ENCODE measurements at places on chromosomes 1 and 21.

GRCh38 chr21:32099812-32100416 lies 178.9 kb downstream of the MIS18A start:
- DNase-seq: no peak

DNA sequence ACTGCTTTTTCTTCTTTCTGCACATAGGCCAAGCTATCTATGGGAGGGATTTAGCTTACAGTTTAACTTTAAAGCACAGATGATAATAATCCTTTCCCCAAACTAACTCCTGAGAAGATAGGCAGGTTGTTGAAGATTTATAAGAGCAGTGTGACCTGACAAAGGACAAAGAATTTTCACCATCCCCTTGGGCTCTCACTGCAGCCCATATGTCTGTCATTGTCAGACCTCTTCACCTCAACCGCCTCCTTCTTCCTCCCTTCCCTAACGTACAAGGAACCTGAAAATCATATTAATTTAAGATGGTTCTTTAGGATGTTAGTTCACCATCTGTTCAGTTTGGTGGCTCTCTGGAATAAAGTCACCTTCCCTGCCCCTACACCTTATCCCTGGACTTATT lies 5.0 kb downstream of the RNU1-2 start:
- no peak for DNase-seq

- no peak for DNase-seq
These were observed 43.6 kb upstream of the SLC45A1 start for GRCh38 chr1:8274352-8274751.

- DNase-seq: no peak
These were observed 6.2 kb downstream of the C1orf210 start for GRCh38 chr1:43279161-43279560.

DNA sequence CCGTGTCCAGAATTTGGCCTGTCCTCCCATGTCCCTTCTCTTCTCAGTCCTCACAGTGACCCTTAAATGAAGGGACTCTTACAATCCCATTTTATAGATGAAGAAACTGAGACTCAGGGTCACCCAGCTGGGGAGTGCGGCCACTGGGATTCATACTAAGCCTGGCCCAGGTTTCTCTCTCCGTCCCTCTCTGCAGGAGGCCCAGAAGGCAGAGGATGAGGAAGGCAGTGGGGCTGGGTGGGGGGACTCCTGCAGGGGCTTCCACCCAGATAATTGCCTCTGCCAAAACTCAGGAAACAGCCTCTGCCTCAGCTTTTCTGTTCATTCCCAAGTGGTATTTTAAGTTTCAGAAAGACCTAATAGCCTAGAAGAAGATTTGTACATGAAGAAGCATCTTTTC lies 299.8 kb downstream of the MATN1 start:
- DNase-seq: no peak

GRCh38 chr21:33121715-33122475 lies 52.0 kb downstream of the OLIG1 start:
- DNase-seq: peak; percentile 27

DNA sequence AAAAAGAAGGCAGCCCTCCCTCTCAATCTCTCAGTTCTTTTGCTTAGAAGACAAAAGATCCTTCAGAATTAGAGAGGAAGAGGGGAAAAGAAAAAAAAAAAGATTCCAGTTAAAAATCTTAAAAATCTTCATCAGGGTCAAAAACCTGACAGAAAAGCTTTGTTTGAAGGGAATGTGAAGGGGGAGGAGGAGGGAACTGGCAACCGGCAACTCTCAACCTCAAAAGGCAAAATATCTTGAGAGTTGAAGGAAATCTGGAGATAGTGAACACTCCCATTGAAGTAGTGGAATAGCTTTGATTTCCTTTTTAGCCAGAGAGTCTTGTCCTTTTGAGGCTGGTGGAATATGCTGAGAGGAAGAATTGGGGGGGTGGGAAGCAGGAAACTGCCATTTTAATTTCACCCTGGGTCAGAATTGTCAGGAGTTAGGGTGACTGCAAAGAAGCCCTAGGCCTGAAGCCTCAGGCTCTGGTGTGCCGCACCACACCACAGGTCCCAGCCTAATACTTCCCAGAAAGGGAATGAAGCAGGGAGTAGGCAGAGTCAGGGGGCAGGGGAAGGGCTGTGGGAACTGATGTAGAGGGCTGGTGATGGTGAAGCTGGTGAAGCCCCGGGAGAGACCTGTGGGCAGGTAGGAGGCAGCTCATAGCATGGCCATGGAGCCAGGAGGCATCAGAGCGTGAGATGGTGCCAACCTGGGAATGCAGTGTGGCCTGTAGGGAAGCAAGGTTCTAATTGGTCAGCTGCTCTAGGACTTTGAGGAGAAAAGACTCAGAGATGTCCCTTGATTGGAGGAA lies 24.6 kb downstream of the KIRREL1 start:
- no peak for DNase-seq

DNA sequence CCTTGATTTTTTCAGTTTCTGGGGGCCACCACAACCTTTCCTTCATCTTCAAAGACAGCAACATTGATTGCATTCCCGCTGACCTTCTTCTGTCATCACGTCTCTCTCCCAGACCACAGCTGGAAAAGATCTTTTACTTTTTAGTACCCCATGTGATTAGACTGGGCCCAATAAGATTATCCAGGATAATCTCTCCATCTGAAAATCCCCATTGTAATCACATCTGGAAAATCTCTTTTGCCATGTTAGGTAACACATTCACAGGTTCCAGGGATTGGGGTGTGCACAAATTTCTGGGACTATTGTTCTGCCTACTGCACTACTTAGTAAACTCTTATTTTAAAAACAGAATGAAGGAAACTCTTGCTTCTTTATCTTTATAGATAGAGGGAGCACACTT lies 47.1 kb upstream of the INSL5 start:
- DNase-seq: no peak

GRCh38 chr1:247172996-247173395 lies 1.2 kb upstream of the ZNF124 start:
- no peak for DNase-seq

DNA sequence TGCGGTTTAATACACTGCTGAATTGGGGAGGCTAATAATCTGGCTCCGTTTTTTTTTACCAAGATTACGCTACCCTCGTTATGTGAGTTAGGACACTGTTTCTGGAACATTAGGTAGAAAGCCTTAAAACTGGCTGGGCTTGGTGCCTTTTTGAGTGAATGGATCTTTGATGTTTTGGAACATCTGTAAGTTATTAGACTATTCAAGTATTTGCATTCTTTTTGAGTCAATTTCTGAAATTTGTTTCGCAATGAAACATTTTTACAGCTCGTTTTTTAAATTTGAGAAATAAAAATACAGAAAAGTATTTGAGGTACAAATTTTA lies 106.9 kb downstream of the LTN1 start:
- peak; percentile 17 for DNase-seq

Data from fibroblast of lung (primary cell).